ENCODE measurements at places on chromosomes 3 and 15. TPM values are rescaled to one million over a fixed set of nuclear protein-coding genes. Genes with fewer than 3 reads are reported as not detected.

GRCh38 chr3:114967168-114967567 lies 179.9 kb downstream of the ZBTB20 start:
- no peak overlapping the region for H3K4me3 ChIP-seq
- H3K36me3 ChIP-seq = no peaks in the 10 kb centered on the region
- H3K4me1 ChIP-seq = no peaks in the 10 kb centered on the region
- no peaks in the 10 kb centered on the region for H3K27me3 ChIP-seq
- H3K27ac ChIP-seq = no peak overlapping the region

GRCh38 chr3:124107104-124107890 lies 115.4 kb upstream of the ROPN1 start:
- H3K36me3 ChIP-seq = no peaks in the 10 kb centered on the region
- H3K27me3 ChIP-seq = 0 out of 2 replicates have a peak, but pooled peaks cover 4% of the 10 kb centered on the region

DNA sequence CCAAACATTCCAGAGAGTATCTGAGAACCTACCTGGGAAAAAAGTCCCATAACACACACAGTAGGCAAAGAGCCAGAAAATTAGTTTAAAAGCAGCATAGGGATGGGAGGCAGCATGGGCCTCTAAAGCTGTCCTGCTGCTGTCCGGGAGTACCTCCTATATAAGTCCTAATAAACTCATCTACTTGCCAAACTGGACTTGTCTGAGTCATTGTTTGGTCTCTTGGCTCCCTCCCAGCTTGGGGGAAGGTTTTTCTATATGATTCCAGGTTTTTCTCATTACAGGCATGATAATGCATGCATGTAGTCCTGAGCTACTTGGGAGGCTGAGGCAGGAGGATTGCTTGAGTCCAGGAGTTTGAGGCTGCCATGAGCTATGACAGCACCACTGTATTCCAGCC lies 17.5 kb upstream of the HACD2 start:
- DNase-seq = peak; percentile 98
- no peak overlapping the region for H3K4me3 ChIP-seq
- peaks cover 70% of the 10 kb centered on the region for H3K4me1 ChIP-seq
- no peaks in the 10 kb centered on the region for H3K36me3 ChIP-seq

GRCh38 chr3:71646971-71647370 lies 63.4 kb upstream of the FOXP1 start:
- H3K4me1 ChIP-seq = peaks cover 15% of the 10 kb centered on the region
- H3K27me3 ChIP-seq = no peaks in the 10 kb centered on the region
- H3K4me3 ChIP-seq = no peak overlapping the region
- H3K27ac ChIP-seq = no peak overlapping the region
- H3K36me3 ChIP-seq = no peaks in the 10 kb centered on the region

DNA sequence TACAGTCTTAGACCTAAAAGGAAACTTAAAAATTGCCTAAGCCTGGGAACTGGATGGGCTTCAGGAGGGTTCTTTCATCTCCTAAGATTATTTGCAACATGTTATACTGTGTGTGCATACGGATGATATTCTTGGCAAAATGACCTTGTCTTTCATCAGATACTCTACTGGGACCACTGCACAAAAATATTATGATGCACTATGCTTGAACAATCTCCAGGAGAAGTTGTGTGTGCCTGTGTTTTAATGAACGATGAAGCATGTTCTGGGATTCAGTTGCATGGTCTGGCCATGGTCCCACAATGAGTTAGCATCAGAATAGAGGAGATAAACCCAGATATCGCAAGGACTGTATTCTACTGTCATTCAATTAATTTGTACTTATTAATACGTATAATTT lies 68.7 kb downstream of the GAP43 start:
- H3K27ac ChIP-seq = no peak overlapping the region
- H3K4me3 ChIP-seq = no peak overlapping the region
- H3K36me3 ChIP-seq = no peaks in the 10 kb centered on the region
- H3K27me3 ChIP-seq = no peaks in the 10 kb centered on the region
- no peak for DNase-seq

MEX3B gene
- 0.58 TPM for total RNA-seq

TEX55 gene
- 0.33 TPM for total RNA-seq

FETUB gene
- not detected for total RNA-seq
